ENCODE measurements at places on chromosomes 13 and 19. TPM values are rescaled to one million over a fixed set of nuclear protein-coding genes. Genes with fewer than 3 reads are reported as not detected.

Gene ACP7
- total RNA-seq, result not detected

DNA sequence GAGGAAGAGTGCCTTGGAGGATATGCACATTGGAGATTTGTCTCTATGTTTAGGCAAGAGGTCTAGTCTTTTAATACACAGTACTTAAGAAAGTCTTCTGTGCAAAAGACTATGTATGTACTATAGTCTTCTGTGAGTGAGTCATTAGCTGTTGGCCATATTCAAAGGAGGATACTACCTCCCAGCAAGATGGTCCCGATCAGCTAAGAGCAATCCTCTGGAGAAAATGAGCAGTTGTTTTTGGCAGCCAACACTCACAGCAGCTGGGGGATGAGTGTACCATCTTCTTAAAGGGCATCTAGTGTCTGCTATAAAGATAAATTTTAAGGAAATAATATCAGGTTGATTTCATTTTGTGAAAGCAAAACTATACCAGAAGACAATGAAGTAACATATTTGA lies 487.8 kb downstream of the KCTD12 start:
- DNase-seq, result no peak

DNA sequence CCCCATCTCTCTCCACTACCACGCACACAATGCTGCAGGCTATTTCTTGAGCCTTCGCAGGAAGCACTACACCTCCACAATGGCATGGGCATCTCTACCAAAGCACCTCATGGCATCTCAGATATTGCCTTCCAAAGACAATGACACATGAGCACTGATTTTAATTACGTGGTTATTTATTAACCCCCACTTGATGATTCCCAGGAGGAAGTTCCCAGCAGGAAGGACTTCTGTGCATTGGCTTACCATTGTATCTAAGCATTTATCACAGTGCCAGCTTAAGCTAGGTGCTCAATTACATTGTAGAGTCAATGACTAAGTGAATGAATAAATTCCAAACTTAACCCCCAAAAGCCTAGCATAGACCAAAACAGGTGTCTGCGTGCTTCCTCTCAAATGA lies 101.4 kb downstream of the ABCC4 start:
- DNase-seq, result no peak

- no peak for DNase-seq
These were observed 844 bp downstream of the ZNF543 start for GRCh38 chr19:57321116-57321515.

GRCh38 chr19:49809160-49809940 lies 3.7 kb downstream of the FUZ start:
- DNase-seq, result peak; percentile 89

DNA sequence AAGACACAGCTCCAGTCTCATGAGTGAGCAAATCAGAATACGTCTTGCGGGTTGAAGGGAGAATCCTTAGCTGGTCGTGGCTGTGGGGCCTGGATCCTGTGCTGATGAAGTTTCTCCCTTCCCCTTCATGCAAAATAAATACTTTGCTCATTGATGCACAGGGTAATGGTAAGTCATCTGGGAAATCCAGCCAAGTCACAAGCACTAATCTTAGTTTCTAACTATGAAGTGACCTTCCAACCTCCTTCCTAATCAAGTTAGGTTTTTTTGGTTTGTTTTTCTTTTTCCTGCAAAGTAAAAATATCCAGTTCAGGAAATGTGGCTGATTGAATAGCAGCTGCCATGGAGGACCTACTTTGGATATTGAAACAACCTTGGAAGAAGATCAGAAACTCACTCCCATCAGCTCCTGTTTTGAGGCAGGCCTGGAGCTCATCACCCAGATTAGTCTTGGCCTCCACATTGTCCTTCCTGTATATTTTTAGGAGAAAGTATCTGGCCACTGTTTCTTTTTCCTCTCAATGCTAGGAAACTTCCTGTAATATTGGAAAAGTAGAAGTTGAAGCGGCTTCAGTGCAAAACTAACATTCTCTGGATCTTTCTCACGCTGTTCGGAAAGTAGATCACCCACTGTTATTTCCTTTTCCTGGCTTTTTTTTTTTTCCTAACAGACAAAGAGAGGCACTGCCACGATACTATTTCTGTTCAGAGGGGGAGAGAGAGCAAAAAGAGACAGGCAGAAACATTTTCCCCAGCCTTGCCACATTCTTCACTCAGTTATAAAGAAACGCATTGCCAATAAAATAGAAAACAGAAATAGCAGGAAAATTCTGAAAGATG lies 12.3 kb upstream of the ARL11 start:
- DNase-seq, result no peak
